ENCODE measurements at places on chromosomes 7 and 10.

GRCh38 chr7:100545360-100546128, 6.5 kb downstream of the AGFG2 start:
- no peak for DNase-seq

- no peak for DNase-seq
Measured at GRCh38 chr10:116115036-116115641, 157.9 kb downstream of the GFRA1 start.

DNA sequence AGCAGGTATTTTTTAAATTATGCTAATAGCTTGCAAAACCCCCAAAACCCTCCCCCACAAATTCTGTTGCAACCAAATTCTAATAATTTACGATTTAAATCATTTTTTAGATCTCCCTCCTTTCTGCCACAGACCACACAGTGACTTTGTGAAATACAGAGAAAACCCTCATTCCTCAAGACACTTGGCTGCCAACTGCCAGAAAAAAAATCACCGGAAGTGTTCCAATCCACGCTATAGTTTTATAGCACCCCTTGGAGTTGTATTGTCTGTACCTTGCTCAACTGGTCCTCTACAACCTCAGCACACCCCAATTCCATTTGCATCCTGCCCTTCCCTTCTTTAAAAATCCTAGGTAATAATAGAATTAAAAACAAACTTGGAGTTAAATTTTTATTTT, 560.1 kb downstream of the PARD3 start:
- no peak for DNase-seq

DNA sequence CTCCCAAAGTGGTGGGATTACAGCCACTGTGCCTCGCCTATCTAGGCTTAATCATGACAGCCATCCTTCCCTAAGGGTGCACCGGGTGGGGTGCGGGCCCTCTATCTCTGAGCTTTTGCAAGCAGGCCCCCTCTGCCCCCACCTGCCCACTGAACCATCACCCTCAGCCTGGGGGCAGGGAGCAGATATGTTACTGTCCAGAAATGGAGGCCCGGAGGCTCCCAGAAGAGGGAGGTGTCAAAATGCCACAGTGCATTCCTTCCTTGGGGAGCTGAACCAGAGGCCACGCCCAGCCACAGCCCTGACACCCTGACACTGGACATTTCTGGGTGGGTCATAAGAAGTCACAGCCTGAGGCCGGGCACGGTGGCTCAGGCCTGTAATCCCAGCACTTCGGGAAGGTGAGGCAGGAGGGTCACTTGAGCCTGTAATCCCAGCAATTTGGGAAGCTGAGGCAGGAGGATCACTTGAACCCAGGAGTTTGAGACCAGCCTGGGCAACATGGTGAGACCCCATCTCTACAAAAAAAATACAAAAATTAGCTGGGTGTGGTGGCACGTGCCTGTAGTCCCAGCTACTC, 129.8 kb upstream of the TNRC18 start:
- no peak for DNase-seq

DNA sequence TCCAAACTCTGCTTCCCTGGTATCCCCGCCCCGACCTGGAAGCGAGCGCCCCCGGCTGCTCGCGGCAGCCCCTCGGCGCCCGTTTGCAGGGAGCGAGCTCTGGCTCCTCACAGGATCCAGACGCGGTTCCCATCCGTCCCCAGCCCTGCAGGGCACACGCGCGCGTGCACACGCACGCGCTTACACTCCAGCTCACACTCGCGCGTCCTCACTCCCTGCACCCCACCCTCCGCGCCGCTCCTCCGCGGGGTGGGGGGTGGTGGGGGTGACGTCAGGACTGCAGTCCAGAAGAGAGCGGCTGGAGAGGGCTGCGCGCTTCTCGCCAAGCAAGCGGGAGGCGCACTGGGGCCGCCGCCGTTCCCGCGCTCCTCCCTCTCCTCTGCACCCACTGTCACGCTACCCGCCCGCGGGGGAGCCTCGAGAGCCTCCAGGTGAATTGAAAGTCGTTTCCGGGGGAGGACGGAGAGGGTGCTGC, 255.6 kb downstream of the OTUD1 start:
- DNase-seq: no peak

- no peak for DNase-seq
Measured at GRCh38 chr10:91123261-91123660, 97.2 kb upstream of the PCGF5 start.

DNA sequence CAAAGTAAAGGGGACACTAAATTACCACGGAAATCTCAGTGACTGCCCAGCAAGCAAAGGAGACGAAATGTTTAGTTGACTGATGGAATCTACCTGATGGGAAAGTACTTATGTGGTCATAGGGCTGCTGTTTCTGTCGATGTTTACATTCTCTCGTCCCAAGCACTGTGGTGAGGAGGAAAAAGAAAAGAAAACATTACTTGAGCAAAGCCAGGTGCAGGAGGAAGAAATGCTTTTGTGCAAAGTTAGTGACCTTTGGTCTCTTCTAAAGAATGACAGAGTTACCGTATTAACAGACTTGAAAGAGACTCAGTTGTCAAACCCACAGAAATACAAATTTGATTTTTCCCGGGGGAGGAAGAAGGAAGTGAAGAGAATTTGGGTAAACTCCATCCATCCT, 43.3 kb upstream of the FMC1 start:
- DNase-seq: no peak

DNA sequence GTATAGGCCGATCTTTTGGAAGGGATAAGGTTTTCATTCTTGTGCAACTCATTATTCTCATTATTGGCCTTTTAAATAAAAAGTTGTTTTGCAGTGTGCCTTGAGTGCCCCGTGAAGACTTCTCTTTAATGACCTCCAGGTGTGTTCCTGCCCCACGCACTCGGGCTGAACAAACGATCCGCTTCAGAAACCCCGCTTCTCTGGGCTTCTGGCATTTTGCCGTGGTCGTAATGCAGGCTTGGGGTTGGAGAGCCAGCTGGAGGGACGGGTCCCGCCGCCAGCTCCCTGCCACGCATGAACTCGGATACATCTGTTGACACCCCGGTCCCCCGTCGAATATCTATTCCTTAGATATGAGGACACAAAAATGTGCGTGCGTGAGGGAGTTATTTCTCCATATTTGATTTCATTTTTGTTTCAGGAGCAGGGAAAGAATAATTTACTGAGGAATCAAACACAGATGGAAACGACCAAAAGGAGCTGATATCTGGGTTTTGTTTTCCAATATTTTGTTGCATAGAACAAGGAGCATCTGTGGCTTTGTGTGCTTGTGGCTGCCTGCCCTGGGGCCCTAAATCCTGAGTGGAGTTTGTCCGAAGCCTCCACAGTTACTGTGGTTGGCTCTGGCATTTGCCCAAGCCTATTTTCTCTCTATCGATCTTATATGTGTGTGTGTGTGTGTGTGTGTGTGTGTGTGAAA, 17.0 kb upstream of the TTYH3 start:
- no peak for DNase-seq

- peak; percentile 75 for DNase-seq
Measured at GRCh38 chr7:29190349-29191045, 4.1 kb upstream of the CHN2 start.

GRCh38 chr10:23540401-23541030, 101.6 kb downstream of the OTUD1 start:
- no peak for DNase-seq

- no peak for DNase-seq
Measured at GRCh38 chr7:7271094-7271874, 88.9 kb downstream of the C1GALT1 start.

Measured in NCI-H1417 treated with DMSO at 0.1 percent for 48 hours (cell line).